ENCODE measurements at places on chromosomes 12 and 14.
A peak's percentile ranks its signal among the peaks of the same experiment; 100 is the strongest.

DNA sequence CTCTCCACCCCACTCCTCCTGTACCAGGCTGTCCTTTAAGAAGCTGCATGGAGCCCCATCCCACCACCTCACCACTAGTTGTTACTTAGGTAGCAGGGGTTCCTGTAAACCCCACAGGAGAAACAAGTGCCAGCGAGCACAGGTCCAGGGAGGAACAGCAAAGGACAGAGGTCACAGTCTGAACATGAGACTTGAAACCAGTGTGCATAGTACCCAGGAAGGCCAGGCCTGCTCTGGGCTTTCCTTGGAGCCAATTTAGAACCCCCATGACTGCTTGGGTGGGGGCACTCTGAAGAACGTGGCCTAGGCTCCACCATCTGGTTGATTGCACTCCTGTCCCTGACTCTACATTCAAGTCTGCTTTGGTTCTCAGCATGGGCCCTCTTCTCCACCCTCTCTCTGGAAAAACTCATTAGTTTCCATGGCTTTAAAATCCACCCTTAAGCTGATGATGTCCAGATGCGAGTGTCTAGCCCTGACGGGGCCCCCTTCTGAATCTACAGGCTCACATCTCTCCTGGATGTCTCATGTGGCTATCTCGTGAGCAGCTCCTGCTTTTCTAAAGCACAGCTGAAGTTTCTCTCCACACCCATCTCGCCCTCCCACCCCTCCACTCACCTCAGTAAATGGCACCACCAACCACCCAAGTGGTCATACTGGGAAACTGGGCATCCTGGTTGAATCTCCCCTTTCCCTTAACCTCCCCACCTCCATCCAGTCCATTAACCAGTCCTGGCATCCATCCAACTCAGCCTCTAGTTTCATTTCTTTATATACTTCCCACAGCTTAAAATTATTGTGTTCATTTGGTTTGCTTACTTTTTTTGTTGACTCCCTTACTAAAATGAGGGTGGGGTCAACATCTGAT lies 8.4 kb downstream of the KRT3 start:
- no peak for DNase-seq

DNA sequence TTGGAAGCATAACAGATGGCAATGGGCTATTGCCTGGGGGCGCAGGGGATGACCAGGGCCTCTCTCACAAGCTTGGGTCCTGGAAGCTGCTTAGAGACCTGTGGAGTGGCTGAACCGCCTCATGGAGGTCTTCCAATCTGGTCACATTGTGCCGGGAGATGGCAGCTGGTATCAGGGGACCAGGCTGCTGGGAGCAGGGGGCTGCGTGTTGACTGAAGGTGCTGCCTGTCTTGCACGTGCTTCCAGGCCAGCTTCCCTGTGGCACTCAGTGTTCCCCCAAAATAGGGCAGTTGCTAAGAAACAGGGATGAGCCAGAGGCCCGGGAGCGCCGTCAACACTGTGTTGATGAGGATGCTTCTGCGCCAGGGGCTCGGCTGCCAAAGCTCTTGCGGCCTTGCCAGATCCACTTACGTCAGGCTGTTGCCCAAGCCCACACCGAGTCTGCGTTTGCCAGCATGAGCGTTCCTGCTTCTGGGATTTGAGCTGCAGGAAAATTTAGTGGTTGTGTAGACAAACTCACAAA lies 39.8 kb downstream of the ELK3 start:
- no peak for DNase-seq

- no peak for DNase-seq
These were observed 32.8 kb upstream of the AMN start for GRCh38 chr14:102889615-102890014.

DNA sequence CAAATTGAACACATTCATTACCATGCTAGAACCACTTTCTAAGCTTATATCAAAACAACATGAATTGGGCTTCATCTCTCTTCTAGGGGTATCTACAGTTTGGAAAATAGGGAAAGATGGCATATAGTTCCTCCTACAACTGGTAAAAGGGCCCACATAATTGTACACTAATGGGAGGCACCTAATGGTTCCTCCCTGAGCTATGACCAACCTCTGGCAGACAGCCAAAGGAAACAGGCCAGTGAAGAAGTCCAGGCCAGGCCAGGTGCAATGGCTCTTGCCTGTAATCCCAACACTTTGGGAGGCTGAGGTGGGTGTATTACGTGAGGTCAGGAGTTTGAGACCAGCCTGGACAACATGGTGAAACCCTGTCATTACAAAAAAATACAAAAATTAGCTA lies 23.2 kb upstream of the APOF start:
- DNase-seq: no peak

- DNase-seq: peak; percentile 62
These were observed 14.6 kb downstream of the RAPGEF3 start for GRCh38 chr12:47744005-47744651.

DNA sequence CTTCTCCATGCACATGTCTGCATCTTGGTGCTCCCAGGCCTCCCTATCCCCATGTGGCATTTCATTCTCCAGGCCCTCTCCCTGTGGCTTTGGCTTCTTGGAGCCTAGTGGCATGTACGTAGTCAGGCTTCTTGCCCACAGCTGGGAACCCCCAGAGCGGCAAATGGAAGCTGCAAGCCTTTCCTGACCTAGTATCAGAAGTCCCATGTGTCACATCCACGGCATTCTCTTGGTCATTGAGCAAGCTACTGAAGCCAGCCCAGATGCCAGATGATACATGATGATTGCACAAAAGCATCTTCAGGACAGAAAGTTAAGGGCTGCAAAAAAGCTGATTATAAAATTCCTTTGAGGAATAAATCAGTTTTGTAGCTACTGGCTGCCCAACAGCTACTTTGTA lies 154.9 kb downstream of the PELI2 start:
- no peak for DNase-seq

DNA sequence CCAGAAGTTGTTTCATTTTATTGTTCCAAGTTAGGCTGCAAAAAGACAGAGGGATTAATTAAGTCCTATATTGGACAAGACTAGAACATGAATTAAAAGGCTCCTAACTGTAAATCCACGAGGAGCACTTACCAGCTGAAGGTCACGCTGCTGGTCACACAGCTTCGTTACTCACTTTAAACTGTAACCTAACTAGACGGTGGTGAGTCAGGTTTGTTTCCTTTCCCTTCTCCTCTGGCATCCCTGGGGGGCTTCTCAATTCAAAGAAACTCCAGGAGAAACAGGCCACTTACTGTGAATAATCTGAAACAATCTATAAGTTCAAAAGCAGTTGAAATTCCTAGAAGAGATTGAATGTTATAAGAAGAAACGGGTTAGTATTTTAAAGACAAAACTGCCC lies 331.4 kb downstream of the BCAT1 start:
- no peak for DNase-seq

- no peak for DNase-seq
These were observed 17.9 kb downstream of the ZDHHC22 start for GRCh38 chr14:77123381-77124325.

DNA sequence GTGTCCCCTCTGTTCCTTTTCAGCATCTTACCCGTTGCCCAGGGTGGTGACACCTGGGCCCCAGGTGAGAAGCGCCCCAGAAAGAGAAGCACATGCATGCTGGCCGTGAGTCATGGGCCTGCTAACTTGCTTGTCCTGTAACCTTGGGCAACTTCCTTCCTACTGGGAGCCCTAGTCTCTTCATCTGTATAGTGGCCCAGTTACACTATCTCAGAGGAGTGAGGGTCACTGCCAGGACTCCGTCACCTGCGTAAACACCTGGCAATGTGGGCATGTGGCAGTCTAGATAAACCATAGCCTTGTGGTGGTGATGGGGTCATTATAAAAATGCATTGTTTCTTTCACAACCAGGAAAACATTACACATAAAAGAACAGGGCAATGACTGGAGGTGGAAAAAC lies 125.2 kb downstream of the SLC25A47 start:
- no peak for DNase-seq

DNA sequence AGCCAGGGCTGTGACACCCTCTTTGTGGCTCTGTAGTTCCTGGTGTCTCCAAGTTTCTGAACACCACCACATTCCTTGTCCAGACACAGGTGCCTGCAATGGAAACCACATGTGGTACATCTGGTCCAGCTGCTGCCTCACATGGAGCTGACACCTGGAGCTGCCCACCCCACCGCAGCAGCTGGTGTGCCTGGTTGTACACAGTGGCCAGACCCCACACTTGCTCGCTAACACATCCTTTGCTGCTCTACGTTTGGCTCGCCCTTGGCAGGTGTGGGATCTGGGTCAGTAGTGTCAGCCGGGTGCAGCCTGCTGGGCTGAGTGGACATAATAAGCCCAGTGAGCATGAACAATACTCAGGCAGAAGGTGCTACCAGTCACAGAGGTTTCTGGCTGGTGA lies 198.9 kb downstream of the ADGRD1 start:
- no peak for DNase-seq

GRCh38 chr12:78966062-78966461 lies 101.5 kb downstream of the SYT1 start:
- DNase-seq: no peak

DNA sequence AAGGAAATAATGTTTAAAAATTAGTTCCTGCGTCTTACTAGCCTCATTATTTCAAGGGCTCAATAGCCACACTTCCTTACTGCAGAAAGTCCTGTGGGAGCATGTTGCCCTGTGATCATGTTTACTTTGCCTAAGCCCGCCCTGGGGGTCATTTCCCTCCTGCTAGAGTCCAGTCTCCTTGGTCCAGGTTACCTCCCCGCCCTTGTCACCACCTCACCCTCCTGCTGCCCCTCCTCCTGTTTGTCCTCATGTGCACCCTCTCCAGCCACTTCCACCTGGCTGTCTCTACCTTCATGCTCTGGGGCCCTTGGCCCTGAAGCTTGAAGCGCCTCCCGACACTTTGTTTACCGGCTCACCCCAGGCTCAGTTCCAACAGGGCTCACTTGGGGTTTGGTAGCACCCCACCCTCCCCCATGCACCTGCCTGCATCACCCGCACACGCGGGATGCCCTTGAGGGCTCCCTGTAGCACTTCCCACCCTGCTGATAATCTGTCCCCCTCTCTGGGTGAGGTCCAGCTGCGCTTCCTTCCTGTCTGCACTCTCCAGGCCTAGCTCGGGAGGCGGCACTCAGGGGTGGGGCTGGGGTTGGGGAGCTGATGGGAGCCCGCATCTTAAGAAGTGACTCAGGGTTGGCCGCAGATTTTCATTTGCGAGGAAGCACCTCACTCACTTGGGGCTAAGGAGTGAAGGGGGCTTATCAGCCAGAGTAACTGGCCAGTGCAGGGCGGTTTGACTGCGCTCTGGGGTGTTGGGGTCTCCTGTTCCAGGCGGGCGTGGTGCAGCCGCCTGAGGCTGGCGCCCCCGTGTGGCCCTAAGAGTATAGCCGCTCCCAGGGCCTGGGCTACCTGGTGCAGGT lies 40.1 kb downstream of the SMIM41 start:
- DNase-seq: peak; percentile 47

DNA sequence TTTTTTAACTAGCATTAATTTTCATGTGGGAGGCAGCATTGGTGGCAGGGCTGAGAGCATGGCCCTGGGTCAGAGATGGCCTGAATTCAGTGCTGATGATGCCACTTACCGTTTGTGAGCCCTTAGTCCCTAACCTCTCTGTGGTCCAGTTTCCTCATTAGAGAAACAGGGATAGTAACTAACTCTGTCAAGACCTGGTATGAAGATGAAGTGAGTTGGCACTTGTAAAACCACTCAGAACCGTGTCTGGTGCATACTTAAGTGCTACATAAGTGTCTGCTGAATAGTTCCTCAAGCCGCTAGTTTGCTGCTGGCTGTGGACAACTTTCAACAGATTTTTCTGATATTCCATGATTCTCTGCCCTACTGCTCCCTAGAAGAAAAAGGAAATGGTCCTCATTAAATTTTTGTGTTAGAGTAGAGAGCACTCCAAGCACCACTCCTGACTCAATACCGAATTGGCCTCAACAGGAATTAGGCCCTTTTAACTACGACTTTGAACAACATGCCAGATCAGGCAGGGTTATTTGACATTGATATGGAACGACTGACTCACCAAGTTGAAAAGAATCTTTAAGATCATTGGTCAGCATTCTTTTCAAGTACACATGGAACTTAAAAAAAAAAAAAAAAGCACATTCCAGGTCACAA lies 250.2 kb downstream of the ANO2 start:
- no peak for DNase-seq

DNA sequence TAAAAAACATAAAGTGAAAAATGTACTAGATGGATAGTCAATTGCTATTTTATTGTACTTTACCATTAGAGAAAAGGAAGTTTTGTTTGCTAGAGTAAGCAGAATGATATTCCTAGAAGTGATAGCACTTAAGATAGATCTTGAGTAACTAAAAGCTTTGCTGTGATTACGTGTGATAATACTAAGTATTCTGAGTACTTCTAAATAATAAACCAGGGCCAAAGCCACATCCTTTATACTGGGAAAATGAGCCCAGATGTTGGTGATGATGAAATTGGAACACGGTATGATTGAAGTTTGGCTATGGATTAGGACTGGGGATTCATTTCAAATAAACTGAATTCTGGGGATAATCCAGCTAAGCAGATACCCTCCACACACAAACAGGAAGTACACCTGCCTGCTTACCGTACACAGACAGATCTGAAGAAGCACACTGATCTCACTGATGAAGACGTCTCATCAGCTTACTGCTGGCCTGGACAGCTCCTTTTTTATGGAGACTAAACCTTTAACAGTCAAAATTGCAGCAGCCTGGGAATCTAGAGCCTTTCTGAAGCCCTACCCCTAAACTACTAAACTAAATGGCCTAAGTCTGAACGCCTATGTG lies 199.8 kb downstream of the LRFN5 start:
- peak; percentile 3 for DNase-seq

DNA sequence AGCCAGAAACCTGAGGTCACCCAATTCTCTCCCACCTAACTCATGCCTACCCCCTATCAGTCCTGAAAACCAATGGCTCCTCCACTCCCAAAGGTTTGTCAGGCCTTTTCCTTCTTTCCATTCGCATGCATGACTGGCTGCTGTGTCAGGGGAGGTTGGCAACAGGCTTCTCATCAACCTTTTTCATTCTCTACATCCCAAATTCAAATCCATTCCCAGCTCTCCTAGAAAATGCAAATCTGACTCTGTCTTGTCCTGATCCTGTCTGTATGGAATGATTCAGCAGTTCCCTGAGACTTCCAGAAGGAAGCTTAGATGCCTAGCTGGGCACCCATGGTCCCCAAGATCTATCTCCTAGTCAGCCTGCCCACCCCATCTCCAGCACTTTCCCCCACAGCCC lies 5.0 kb upstream of the CTDSP2 start:
- no peak for DNase-seq

GRCh38 chr14:26191671-26192070 lies 406.2 kb downstream of the NOVA1 start:
- no peak for DNase-seq

DNA sequence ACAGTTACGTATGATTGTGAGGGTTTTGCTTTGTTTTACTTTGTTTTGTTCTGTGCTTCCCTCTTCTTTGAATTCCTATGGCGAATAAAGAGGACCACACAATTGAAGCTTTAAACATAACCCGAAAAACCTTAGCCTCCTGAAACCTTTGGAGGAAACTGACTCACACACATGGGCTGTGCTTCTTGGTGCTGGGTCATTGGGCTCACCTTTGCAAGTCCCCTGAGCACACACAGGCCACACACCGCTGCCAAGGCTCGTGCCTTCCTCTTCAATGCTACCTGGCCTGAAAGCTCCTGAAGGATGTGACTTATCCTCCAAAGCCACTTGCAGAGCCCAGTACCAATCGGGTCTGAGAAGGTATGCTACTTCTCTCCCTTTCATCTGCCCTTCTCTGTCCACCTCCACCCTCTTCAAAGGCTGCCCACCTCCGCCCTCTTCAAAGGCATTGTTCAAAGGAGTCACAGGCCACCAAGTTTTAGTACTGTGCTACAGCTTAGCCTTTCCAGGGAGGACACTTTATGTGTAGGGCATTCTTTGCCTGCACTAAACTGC lies 114.6 kb downstream of the FOXN3 start:
- no peak for DNase-seq

- no peak for DNase-seq
These were observed 561.3 kb downstream of the CCER1 start for GRCh38 chr12:90393652-90394051.

GRCh38 chr12:19287302-19287701 lies 152.0 kb upstream of the AEBP2 start:
- no peak for DNase-seq
